ENCODE measurements at places on chromosomes 6 and 20.
A peak's percentile ranks its signal among the peaks of the same experiment; 100 is the strongest.

- DNase-seq, result no peak
Measured at GRCh38 chr6:150640556-150641209, 41.0 kb downstream of the PLEKHG1 start.

GRCh38 chr20:16293590-16293989 lies 279.7 kb downstream of the KIF16B start:
- DNase-seq, result no peak

GRCh38 chr6:40550202-40551101 lies 36.7 kb downstream of the LRFN2 start:
- DNase-seq, result peak; percentile 27

GRCh38 chr6:36563928-36564284 lies 16.6 kb upstream of the STK38 start:
- no peak for DNase-seq

DNA sequence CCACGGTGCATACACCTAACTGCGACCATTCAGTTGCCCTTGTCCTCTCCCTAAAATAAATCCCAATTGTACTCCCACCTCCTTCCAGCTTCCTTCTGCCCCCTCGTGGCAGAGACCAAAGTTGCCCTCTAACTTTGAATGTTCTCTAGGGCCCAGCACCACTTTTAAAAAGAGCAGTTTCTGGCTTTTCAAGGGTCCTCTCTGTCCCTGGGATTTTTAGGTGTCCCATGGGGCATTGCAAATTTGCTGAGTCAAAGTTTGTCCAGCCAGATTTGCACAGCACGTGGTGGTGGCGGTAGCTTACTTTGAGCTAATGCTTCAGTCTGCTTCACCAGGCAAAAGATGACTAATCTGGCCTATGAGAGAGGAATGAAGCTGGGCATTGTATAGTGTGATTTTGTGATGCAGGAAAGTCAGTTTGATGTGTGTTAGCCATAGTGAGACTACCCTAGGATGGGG lies 100.2 kb downstream of the PERP start:
- peak; percentile 16 for DNase-seq

GRCh38 chr6:25332655-25333071 lies 53.5 kb downstream of the CARMIL1 start:
- DNase-seq, result no peak

DNA sequence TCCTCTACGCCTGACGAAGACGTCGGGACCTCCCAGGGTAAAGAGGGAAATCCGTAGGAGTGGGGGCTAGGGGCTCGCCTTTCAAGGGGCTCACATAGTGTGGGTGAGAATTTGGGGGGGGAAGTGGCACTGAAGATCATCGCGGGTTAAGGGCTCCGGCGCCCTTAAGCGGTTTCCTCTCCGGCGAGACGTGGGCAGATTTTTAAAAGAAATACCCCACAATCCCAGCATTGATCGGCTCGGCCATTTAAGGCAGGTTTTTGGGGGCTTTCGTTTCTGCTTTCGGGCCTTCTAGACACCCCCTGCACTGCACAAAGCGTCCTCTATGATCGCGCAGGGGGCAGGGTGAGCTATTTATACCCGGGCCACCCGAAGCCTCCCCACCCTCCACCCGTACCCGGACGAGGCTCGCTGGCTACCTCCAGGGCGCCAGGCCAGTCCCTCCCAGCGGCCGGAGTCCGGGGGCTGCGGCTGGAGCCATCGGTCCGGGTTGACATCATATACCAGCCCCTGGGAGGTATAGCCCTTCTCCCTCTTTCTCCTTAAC lies 1.2 kb downstream of the NKX2-2 start:
- DNase-seq, result no peak

GRCh38 chr6:135231469-135231844 lies 50.3 kb downstream of the MYB start:
- peak; percentile 42 for DNase-seq

DNA sequence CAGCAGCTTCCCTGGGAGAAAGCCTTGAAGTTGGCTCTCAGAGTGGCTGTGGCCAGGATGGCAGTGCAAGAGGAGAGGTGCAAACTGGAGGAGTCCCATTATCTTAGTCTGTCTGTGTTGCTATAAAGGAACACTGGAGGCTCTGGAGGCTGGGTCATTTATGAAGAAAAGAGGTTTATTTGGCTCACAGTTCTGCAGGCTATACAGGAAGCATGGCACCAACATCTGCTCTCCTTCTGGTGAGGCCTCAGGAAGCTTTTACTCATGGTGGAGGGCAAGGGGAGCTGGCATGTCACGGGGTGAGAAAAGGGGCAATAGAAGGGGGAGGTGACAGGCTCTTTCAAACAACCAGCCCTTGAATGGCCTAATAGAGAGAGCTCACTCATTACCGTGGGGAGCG lies 47.1 kb downstream of the PSMG4 start:
- DNase-seq, result no peak

DNA sequence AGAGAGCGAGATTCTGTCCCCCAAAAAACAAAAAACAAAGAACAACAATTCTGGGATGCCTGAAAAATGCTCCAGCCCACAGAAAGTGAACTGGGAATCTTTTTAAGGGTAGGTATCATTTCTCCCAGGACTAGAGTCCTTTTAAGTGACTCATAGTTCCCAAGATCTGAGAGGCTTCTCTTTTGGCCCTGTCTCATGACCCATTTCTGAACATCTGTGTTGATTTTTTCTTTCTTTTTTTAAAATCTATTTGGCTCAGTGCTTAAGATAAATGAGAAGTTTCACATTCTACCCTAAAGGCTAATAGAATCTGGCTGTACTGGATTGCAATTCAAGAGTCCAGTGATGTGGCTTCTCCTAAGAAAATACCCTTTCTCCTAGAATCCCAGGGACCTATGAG lies 217.6 kb upstream of the FOXQ1 start:
- DNase-seq, result no peak

- no peak for DNase-seq
Measured at GRCh38 chr6:9789201-9789600, 625.7 kb downstream of the TFAP2A start.

- DNase-seq, result no peak
Measured at GRCh38 chr6:137759624-137760023, 107.4 kb upstream of the TNFAIP3 start.

DNA sequence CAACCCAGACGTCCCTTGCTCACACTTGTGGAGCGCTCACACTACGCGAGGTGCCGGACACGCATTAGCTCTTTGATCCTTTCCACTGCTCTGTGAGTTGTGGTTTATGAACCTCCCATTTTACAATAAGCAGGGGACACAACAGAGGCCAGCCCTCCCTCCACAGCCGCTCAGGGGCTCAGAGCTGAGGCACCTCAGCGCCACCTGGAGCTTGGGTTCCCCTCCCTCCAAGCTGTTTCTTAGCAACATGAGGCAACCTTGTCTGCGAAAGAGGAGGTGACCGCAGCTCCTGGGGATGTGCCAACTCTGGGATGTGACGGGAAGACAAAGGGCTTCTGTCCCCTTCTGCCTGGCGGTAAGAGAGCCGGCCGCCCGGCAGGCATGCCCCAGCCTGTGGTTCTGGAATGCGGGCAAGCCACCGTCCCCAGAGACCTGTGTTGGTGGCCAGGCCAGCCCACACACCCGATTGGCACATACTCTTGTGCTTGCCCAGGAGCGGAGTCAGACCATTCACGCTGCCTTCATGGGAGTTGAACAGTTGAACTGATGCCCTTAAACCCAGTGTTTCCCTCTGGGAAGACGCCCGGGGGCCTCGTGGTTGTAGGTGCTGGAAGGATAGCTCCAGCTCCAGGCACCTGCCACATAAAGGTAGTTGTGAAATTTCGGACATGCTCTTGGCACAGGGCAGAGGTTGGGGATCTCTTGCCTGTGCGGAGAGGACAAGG lies 44.5 kb downstream of the RBM38 start:
- DNase-seq, result peak; percentile 52

- DNase-seq, result peak; percentile 62
Measured at GRCh38 chr6:169099411-169100202, 154.0 kb downstream of the THBS2 start.

DNA sequence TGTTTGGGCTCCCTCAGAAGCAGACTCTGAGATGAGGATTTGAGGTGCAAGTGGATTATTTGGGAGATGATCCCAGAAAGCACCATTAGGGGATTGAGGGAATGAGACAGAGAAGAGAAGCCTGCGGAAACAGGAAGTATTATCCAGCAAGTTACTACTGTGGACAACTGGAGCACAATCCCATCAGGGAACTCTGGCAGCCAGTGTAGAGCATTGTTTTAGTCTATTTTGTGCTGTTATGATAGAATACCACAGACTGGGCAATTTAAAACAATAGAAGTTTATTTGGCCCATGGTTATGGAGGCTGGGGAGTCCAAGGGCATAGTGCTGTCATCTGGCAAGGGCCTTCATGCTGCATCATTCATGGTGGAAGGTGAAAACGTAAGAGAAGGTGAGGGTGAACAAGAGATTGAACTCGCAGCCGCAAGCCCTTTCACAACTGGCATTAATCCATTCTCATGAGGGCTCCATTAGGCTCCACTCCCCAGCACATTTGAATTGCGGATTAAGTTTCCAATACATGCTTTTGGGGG lies 43.5 kb upstream of the SLC9A8 start:
- peak; percentile 46 for DNase-seq

GRCh38 chr6:37433657-37434271 lies 743 bp downstream of the CMTR1 start:
- peak; percentile 19 for DNase-seq

DNA sequence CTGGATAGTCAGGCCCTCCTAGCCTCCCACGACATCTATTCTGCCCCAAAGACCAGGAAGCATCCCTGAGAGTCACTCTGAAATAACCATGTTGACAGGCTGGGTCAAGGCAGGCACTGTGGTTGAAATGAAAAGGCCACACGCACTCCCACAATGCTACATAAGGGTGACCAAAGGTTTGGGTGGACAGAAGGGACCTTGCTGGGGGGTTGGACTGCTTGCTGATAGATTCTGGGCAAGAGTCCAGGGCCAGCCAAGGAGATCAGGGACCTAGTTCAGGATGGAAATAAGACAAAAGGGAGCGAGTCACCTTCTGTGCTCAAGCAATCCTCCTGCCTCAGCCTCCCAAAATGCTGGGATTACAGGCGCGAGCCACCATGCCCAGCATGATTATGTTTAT lies 32.5 kb upstream of the DSN1 start:
- DNase-seq, result no peak

DNA sequence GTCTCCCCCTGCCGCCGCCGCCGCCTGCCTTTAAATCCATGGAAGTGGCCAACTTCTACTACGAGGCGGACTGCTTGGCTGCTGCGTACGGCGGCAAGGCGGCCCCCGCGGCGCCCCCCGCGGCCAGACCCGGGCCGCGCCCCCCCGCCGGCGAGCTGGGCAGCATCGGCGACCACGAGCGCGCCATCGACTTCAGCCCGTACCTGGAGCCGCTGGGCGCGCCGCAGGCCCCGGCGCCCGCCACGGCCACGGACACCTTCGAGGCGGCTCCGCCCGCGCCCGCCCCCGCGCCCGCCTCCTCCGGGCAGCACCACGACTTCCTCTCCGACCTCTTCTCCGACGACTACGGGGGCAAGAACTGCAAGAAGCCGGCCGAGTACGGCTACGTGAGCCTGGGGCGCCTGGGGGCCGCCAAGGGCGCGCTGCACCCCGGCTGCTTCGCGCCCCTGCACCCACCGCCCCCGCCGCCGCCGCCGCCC lies 474 bp downstream of the CEBPB start:
- DNase-seq, result peak; percentile 58

DNA sequence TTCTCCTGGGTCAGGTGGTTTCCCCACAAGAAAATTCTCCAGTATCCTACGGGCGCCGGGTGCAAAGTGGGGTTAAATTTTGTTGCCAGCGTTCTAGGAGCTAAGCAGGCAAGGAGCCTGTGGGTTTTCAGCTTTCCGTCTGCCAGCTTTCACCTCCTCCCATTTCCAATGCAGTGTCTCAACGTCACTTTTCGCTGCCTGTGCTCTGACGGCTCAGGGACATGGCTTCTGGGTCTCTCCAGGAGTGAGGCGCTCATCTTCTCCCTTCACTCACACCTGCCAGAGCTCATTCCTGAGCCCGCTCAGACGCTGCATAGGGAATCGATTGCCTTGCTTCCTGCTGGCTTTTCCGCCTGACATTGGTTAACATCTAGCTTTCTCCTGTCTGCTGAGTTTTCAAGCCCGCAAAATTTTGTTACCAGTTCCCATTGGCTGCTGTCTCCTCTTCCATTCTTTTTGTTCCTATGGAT lies 7.3 kb upstream of the NAA20 start:
- no peak for DNase-seq

- peak; percentile 38 for DNase-seq
Measured at GRCh38 chr6:14658886-14659561, 541.5 kb downstream of the CD83 start.

GRCh38 chr6:158284876-158285655 lies 27.2 kb upstream of the TULP4 start:
- DNase-seq, result no peak

DNA sequence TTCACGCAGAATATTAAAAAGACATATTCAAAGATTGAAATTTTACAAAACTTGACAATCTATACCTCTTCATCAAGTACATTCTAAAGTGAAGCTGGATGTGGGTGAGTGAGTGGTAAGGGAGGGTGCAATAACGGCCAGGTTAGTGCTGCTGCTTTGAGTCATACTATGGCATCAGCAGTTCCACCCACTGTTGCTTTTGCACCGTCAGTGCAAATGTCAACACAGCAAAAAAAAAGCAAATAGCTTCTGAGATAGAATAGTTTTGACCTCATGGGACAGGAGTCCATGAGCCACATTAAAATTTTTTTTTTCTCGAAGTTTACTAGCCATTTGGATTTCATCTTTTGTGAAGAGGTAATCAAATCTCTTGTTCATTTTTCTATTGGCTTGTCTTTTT lies 31.8 kb downstream of the PSMF1 start:
- peak; percentile 6 for DNase-seq

DNA sequence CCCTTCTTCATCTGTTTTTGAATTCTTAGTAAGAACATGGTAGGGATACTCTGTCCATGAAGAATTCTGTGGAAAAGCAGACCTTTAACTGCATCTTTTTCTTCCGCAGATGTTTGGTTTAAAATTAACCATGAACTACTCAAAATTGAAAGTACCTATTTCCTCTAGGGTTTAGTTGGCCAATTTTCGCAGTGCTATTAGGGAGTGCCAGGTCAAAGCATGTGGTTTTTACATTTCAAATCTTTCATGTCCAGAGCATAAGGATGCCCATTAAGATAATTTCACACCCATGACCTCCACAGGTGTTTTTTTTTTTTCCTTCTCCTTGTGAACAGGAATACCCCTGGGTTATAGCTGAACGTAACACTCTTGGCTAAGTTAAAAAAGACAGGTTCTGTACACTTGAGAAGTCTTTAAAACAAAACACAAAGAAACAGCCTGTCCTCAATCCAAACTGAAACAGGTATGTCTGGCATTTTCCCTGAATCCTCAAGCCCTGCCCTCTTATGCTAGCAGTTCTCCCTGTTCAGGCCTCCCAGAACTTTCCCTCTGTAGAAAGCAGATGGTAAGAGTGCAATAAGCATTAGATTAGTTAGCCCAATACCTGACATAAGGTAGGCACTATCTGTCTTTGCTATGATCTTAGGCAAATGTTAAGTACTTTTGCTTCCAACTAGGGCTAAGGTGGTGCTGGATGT lies 67.1 kb downstream of the ELOVL5 start:
- no peak for DNase-seq

- DNase-seq, result no peak
Measured at GRCh38 chr6:34969662-34970265, 80.7 kb downstream of the ANKS1A start.

GRCh38 chr6:43286980-43287716 lies 10.9 kb upstream of the SLC22A7 start:
- DNase-seq, result peak; percentile 4

- DNase-seq, result peak; percentile 15
Measured at GRCh38 chr6:89927264-89927663, 33.0 kb downstream of the GJA10 start.

- DNase-seq, result no peak
Measured at GRCh38 chr6:93282521-93283031, 136.8 kb downstream of the EPHA7 start.

GRCh38 chr20:14633507-14633906 lies 296.1 kb upstream of the FLRT3 start:
- DNase-seq, result peak; percentile 51

GRCh38 chr6:56915832-56916231 lies 39.1 kb upstream of the BEND6 start:
- no peak for DNase-seq
